ENCODE measurements at places on chromosomes 11 and 22.

DNA sequence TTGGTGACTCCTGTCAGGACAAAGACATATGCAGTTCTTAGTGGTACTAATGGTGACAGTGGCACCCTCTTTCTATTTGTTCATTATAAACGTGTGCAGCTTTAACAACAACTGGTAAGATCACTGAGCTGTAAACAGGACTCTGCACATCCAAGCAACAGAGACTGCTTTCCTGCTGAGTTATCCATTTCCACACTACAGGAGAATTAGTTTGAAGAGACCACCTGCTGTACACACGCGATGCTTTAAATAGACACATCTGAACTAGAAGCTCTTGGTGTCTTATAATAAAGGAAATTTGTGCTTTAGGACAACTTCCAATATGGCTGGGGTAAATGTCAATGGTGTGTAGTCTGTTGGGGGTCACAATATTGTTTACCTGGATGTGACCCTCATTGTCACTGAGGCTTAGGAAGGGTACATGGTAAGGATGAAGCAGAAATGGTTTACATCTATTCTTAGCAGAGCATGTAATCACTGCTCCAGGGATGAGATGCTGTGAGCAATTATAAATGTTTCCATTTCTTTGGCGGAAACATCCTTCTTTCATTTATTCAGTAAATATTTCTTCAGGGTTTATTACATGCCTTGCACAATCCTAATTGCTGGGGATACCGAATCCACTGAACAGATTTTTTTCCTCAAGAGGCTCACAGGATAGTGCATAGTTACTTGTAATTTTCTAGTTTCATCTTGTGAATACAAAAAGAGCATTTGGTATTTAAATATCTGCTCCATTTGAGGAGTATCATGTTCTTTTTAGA lies 354.0 kb upstream of the CCDC90B start:
- DNase-seq, result no peak

- DNase-seq, result no peak
Measured at GRCh38 chr11:33585586-33586209, 114.9 kb downstream of the C11orf91 start.

- no peak for DNase-seq
Measured at GRCh38 chr11:78318321-78319114, 99.1 kb downstream of the GAB2 start.

DNA sequence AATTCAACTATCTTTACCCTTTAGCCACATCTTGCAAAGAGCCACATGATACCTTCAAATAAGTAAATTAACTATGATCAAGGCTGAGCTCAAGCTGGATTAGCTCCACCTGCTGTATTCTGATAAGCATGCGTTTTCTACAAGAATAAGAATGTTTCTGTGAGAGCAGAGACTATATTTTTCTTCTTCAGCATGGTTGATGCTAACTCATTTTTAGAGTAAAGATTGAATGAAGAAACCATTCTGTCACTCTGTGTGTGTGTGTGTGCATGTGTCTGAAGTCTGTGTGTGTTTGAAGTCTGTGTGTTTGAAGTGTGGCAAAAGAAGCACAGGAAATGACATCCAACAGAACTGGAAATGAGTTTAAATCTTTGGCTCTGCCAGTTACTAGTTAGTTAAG lies 12.0 kb upstream of the LAYN start:
- no peak for DNase-seq

Measured in stimulated activated CD4-positive, alpha-beta T cell treated with anti-CD3 and anti-CD28 coated beads, Interleukin-2, amount 100 ng/mL, for 48 hours (primary cell).